ENCODE measurements at places on chromosomes 5 and 9. TPM values are rescaled to one million over a fixed set of nuclear protein-coding genes. Genes with fewer than 3 reads are reported as not detected.

ISL1 gene
- total RNA-seq = 15.3 TPM

TLX3 gene
- total RNA-seq = not detected

DNAH5 gene
- 1.1 TPM for total RNA-seq

SCGB3A2 gene
- total RNA-seq = not detected

TEX48 gene
- total RNA-seq = not detected

GRCh38 chr5:145958436-145958835, 22.1 kb downstream of the SH3RF2 start:
- no peak for DNase-seq

GRCh38 chr9:19665146-19665863, 123.5 kb downstream of the SLC24A2 start:
- DNase-seq = no peak

- DNase-seq = no peak
Measured at GRCh38 chr5:179331591-179332375, 13.5 kb downstream of the ADAMTS2 start.

GRCh38 chr9:124773473-124774128, 2.5 kb upstream of the NR6A1 start:
- DNase-seq = no peak

- no peak for DNase-seq
Measured at GRCh38 chr9:129704807-129705206, 39.4 kb downstream of the PRRX2 start.

- no peak for DNase-seq
Measured at GRCh38 chr9:86600291-86600690, 246.1 kb upstream of the TUT7 start.

GRCh38 chr5:126615286-126615685, 14.5 kb downstream of the PHAX start:
- DNase-seq = no peak

DNA sequence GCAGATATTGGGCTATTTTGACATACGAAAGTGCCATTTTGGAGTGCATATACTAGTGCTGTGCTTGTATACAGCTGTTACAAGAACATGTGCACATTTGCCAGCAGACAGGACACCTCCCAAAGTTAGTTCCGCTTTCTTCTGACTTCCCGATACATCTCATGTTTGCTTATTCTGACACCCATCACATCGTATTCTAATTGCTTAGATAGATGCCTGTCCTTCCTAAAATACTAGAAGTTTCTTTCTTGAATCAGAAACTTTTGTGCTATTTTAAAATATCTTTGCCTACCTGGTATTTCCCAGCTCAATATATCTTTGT, 177.8 kb downstream of the TTLL11 start:
- DNase-seq = no peak

GRCh38 chr9:76007935-76008334, 117.5 kb downstream of the PCSK5 start:
- no peak for DNase-seq

DNA sequence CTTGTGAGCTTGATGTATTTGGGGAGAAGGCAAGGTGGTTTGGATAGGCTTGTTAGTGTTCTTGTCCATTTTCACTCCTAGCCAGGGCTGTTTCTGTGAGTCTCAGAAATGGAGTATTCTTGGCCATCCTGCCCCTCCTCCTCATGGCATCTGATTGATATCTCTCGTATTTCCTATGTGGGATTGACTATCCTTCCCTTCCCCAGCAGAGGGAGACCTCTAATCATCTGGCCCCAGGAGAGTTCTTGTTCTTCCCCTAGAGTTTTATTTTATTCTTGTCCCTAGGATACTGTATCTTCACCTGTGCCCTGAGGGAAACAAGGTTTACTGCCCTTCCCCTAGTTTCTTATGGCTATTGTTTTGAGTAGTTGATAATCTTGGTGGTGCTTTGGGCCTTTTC, 114.4 kb downstream of the VPS13A start:
- DNase-seq = peak; percentile 55

All from HT-29 (cell line).